HS-27A (cell line): ENCODE measurements at places on chromosomes 2 and 18.

GRCh38 chr2:219448776-219449341 lies 14.2 kb downstream of the SPEG start:
- no peak for DNase-seq

DNA sequence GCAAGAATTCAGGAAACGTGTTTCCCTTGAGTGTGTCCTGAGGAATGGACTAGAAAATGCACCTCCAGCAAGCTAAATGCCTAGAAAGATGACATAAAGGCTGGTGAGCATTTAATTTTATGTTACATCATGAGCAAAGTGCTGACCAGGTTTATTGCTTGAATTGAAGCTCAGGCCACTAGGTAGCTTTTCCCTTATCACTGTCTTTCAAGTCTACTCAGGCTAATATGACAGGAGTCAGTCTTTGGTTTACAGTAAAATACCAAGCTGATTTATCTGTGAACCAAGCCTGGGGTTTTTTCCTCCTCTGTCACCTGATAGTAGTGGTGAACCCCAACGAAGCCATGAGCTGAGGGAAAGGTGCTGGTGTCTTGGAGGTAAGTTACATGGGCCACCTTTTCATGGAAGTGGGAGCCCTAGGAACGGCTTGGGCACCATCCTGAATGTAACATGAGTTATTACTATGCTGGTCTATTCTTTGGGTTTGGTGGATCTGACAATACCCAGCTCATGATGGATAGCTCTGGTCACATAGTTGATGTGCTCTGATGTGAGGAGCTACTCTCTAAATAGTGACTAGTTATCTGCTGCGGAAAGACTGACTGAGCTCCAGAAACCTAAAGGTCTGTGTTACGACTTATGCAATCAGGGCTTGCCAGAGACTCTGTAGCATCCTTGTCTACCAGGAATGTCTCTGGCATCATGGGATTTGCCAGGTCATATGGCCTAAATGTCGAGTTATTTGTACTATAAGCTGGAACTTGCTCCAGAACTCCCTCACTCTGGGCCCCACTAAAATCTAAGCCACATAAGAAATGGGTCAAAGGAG lies 39.8 kb downstream of the NUP35 start:
- DNase-seq = no peak

DNA sequence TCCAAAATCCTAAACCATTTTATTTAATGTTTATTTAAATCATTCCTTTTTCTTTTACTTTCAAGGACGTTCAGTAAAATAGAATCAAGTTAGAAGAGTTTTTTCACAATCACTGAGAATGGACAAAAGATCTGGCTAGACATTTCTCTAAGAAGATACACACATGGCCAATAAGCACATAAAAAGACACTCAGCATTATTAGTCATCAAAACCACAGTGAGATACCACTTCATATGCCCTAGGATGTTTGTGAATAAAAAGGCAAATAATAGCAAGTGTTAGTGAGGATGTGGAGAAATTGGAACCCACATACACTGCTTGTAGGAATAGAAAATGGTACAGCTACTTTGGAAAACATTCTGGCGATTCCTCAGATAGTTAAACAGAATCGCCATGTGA lies 76.1 kb downstream of the RHBDD1 start:
- no peak for DNase-seq

- DNase-seq = no peak
These were observed 63.3 kb downstream of the RPIA start for GRCh38 chr2:88754585-88755320.

- no peak for DNase-seq
These were observed 109.2 kb downstream of the TMEM18 start for GRCh38 chr2:567865-568638.

DNA sequence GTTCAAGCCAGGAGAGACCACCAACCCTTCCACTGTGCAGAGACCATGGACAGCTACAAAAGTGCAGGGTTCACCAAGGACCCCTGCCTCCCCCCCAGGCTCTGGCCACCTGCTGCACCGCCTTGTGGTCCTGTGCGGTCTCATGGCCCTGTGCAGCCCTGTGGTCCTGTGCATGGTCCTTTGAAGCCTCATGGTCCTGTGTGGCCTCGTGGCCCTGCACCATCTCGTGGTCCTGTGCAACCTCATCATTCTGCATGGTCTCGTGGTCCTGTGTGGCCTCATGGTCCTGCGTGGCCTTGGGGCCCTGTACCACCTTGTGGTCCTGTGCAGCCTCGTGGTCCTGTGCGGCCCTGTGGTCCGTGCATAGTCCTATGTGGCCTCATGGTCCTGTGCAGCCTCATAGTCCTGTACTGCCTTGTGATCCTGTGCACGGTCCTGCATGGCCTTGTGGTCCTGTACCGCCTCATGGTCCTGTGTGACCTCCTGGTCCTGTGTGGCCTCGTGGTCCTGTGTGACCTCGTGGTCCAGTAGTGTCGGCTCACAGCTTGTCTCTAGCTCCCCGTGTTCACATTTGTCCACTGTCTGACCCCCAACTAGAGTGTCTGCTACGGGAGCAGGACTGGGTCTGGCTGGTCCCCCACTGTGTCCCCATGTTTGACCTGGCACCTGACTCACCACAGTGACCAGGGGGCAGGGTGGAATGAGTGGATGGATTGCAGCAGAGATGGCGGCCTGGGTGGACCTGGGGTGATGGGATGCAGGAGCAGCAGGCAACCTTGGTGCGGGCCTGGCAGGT lies 20.0 kb upstream of the OTOS start:
- DNase-seq = no peak

GRCh38 chr2:204325468-204325867 lies 219.8 kb upstream of the PARD3B start:
- DNase-seq = peak; percentile 38

GRCh38 chr2:46376586-46376985 lies 79.4 kb downstream of the EPAS1 start:
- DNase-seq = no peak

- DNase-seq = peak; percentile 100
These were observed at the start of gene UGGT1 for GRCh38 chr2:128090945-128091725. UGGT1 (plus strand) TSS chr2:128091200; CDS start chr2:128091358, 158 bp downstream.

GRCh38 chr2:138757384-138757783 lies 22.8 kb downstream of the NXPH2 start:
- no peak for DNase-seq

DNA sequence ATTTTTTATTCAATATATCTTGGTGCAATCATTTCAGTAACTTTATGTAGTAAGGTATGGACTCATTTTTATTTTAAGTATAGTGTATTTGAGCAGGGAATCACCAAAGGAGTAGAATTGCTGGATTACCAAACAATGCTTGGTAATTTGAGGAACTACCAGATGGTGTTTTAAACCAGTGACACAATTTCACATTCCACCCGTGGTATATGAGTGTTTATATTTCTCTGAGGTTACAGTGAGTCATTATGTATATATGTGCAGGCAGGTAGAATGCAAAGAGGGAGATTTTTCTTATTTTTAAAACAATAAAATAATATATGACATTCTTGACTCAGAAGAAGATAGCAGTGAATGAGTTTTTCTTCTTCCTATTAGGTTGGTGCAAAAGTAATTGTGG lies 596.9 kb downstream of the DCC start:
- DNase-seq = no peak

- DNase-seq = no peak
These were observed 32.6 kb upstream of the NPC1 start for GRCh38 chr18:23618862-23619387.

DNA sequence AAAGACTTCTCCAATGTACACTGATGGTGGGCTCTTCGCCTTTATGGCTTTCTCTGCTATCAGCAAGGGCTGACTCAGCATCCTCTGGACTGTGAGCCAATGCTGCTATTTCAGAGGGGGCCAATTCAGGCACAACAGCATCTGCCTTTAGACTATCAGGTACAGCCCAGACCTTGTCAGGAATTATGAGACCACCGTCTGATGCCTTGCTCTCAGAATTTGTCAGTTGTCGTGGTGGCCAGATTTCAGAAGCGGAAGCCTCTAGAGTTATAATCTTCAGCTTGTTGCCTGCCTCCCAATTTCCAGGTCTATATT lies 92.7 kb downstream of the ALPK2 start:
- DNase-seq = no peak

DNA sequence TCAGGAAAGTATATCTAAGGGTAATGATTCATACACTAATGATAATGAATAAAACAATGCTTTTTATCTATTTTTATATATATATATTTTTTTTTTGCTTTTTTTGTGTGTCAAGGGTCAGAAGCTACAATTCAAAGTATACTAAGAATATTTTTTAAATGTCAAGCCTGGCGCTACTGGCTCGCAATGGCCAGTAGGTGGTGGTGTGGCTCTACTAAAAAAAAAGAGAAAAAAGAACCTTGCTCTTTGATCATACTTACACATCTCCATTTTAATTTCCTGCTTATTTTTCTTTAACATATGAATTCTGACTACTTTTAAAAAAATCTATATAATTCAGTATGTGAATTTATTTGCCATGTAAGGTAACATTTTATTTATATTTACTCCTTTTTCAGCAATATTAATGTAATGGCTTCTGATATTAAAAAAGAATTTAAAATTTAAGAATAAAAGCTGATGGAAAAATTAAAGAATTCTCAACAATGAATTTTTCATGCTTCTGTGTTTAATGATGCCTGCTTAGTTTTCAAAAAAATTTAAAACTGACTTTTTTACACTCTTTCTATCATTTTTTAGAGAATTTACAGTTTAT lies 232.9 kb downstream of the GULP1 start:
- peak; percentile 39 for DNase-seq

DNA sequence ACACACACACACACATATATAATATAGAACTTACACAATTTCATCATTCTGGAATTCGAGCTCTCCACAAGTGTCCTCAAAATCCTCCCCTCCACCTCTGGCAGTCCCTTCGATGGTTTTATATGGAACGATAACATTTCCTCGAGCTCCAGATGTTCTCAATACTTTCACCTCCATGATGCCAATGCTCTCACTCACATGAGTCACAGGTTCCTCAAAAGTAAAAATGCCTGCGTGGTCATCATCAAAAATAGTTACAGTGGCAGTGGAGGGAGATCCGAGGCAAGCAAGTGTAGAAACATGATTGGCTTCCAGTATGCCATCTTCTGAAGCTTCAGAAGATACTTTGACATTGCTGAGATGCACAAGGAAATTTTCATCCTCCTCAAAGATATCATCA lies 23.5 kb downstream of the SLC8A1 start:
- no peak for DNase-seq

- DNase-seq = no peak
These were observed 35.8 kb downstream of the FAM178B start for GRCh38 chr2:96950381-96951124.

GRCh38 chr2:71388214-71388613 lies 56.6 kb downstream of the ZNF638 start:
- DNase-seq = no peak

DNA sequence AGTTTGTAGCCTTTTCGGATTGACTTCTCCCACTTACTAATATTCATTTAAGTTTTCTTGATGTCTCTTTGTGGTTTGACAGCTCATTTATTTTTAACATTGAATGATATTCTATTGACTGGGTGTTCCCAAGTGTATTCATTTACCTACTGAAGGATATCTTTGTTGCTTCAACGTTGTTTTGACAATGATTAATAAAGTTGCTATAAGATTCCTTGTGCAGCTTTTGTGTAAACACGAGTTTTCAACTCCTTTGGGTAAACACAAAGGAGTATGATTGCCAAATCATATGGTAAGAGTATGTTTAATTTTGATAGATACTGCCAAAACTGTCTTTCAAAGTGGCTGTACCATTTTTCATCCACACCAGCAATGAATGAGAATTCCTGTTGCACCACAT lies 1200.9 kb downstream of the DSC3 start:
- no peak for DNase-seq

GRCh38 chr2:74503506-74504475 lies 3.7 kb downstream of the PCGF1 start:
- DNase-seq = no peak

DNA sequence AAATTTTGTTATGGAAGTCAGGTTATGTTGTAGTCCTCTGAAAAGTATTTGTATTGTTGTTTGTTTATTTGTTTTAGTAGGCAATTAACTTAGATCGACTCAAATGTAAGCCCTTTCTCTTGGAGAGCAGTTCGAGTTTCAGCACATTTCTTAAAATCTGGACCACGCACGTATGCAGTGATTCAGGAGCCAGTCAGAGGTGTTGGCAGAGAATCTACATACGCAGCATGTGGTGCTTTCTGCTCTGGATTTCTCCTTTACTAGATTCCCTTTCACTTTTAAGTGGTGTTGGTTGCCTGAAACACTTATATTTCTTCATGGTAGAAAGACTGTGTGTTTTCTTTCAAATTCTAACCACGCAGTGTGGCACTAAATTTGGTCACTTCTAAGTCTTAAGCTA lies 773.9 kb upstream of the LRATD1 start:
- no peak for DNase-seq

- no peak for DNase-seq
These were observed 65.0 kb downstream of the ROCK2 start for GRCh38 chr2:11279398-11279797.

DNA sequence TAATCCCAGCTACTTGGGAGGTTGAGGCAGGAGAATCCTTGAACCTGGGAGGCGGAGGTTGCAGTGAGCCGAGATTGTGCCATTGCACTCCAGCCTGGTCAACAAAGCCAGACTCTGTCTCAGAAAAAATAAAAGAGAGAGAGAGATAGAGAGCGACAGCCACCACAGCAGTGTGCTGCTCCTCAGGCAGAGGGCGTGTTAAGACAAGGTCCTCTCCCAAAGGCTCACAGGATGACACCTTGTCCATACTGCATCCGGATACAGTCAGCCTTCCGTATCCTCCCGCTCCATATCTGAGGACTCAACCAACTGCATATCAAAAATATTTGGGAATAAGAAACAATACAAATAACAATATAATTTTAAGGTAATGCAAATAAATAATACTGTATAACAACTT lies 20.1 kb downstream of the ARL4C start:
- no peak for DNase-seq

DNA sequence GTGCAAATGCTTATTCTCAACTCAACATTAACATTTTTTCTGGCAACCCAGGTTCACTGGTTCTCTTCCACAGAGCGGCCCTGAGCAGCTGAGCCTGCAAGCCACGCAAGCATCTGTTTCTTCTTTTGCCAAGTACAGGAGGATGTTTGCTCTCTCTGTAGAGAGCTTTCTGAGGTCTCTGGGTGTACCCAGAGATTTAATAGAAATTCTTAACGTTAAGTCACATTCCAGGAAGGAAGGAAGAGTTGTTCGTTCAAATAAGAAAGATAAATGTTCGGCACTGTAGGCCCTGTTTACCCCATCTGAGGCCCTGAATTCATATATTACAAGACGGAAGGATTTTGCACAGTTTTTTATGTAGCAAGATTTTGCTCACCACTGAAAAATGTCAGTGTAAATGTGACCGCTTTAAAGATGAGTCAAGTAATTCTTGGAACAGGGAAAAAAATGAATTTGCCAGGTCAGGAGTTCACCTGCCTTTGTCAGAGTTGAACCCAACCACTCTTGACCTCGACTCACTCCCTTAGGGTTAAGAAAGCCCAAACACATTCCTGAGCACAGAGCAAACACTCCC lies 30.1 kb downstream of the KCTD18 start:
- peak; percentile 19 for DNase-seq

DNA sequence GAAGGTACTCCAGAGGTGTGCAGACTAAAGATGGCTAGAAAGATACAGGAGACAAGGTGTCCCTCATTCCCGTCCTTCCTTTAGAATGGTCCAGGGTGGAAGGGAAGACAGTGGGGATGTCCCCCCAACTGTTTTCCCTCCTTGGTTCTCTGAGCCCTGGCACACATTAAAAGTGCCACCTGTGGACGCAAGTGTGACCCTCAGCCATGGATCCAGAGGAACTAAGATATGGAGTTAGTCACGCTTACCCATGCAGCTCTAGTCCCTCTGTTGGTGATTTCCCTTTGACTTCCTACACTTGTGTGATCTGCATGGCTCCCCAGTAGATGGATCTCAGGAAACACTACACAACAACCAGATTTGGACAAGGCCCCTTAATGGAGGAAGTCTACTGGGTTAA lies 113.1 kb upstream of the SRD5A2 start:
- no peak for DNase-seq
